Mucosa of gallbladder (tissue), 1 donor: ENCODE measurements at places on chromosomes 16 and 17. TPM values are rescaled to one million over a fixed set of nuclear protein-coding genes. Genes with fewer than 3 reads are reported as not detected.

Gene C16orf90
- total RNA-seq: not detected

- DNase-seq: no peak
These were observed 12.4 kb downstream of the CCDC47 start for GRCh38 chr17:63760771-63761539.

GRCh38 chr16:35543486-35543885 lies 2084.1 kb downstream of the TP53TG3F start:
- DNase-seq: no peak

- no peak for DNase-seq
These were observed 28.6 kb upstream of the DYNLL2 start for GRCh38 chr17:58054641-58055040.
